Naive B cell (primary cell): ENCODE measurements at places on chromosomes 7 and 10. TPM values are rescaled to one million over a fixed set of nuclear protein-coding genes. Genes with fewer than 3 reads are reported as not detected.

- H3K4me1 ChIP-seq: peaks cover 5% of the 10 kb centered on the region
- H3K27ac ChIP-seq: no peak overlapping the region
- DNase-seq: no peak
Observed at GRCh38 chr10:132363921-132364593, 32.1 kb downstream of the LRRC27 start.

- no peak for DNase-seq
- H3K4me3 ChIP-seq: no peak overlapping the region
- H3K27ac ChIP-seq: no peak overlapping the region
- H3K27me3 ChIP-seq: peaks cover 4% of the 10 kb centered on the region
Observed at GRCh38 chr10:133255323-133255722, 17.7 kb downstream of the VENTX start.

DNA sequence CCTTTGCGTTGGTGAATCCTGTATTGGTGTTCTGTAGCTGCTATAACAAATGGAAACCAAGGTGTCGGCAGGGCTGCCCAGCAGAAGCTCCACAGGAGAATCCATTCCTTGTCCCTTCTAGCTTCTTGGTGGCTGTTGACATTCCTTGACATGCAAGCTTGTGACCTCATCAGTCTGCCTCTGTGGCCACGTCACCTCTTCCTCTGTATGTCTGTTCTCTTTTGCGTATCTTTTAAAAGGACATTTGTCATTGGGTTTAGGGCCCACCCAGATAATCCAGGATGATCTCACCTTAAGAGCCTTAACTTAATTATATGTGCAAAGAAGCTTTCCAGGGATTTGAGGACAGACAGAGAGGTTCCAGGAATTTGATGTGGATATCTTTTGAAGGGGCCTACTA, 15.3 kb upstream of the ZCCHC24 start:
- H3K4me3 ChIP-seq: no peak overlapping the region
- peaks cover 5% of the 10 kb centered on the region for H3K27me3 ChIP-seq
- H3K27ac ChIP-seq: no peak overlapping the region
- DNase-seq: no peak

GRCh38 chr7:71131256-71132126, 453 bp upstream of the GALNT17 start:
- DNase-seq: no peak
- no peak overlapping the region for H3K27ac ChIP-seq
- peaks cover 29% of the 10 kb centered on the region for H3K27me3 ChIP-seq
- H3K4me1 ChIP-seq: peaks cover 8% of the 10 kb centered on the region

- H3K4me3 ChIP-seq: no peak overlapping the region
- H3K27me3 ChIP-seq: no peaks in the 10 kb centered on the region
- peaks cover 63% of the 10 kb centered on the region for H3K4me1 ChIP-seq
- H3K27ac ChIP-seq: no peak overlapping the region
Observed at GRCh38 chr10:7475939-7476338, 65.1 kb upstream of the SFMBT2 start.

Gene ZNF853
- 1.4 TPM for polyA plus RNA-seq
